Activated CD4-positive, alpha-beta T cell treated with anti-CD3 and anti-CD28 coated beads for 36 hours (primary cell): ENCODE measurements at places on chromosomes 3 and 15.

GRCh38 chr3:197407053-197407452 lies 108.6 kb upstream of the DLG1 start:
- no peak overlapping the region for H3K27ac ChIP-seq
- H3K4me3 ChIP-seq, result no peak overlapping the region
- no peaks in the 10 kb centered on the region for H3K36me3 ChIP-seq
- H3K4me1 ChIP-seq, result no peaks in the 10 kb centered on the region
- peaks cover 16% of the 10 kb centered on the region for H3K27me3 ChIP-seq

DNA sequence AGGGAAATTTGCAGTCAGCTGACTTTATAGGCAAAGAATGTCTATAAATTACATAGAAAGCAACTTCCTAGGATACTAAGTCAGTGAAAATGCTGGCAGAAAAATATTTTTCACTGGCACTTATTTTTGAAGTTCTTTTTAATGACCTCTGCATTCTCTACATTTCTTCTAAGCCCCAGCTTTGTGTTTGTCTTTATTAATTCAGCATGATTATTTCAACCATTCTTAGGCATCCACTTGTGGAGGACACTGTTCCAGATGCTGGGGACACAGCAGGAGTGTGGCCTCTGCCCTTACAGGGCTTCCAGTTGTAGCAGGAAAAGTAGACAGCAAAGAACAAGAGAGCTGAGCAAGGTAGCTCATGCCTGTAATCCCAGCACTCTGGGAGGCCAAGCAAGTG lies 15.0 kb downstream of the LRRK1 start:
- no peak for DNase-seq
- H3K27me3 ChIP-seq, result peaks cover 7% of the 10 kb centered on the region
- no peak overlapping the region for H3K27ac ChIP-seq
- H3K4me3 ChIP-seq, result no peak overlapping the region
- H3K36me3 ChIP-seq, result no peaks in the 10 kb centered on the region

DNA sequence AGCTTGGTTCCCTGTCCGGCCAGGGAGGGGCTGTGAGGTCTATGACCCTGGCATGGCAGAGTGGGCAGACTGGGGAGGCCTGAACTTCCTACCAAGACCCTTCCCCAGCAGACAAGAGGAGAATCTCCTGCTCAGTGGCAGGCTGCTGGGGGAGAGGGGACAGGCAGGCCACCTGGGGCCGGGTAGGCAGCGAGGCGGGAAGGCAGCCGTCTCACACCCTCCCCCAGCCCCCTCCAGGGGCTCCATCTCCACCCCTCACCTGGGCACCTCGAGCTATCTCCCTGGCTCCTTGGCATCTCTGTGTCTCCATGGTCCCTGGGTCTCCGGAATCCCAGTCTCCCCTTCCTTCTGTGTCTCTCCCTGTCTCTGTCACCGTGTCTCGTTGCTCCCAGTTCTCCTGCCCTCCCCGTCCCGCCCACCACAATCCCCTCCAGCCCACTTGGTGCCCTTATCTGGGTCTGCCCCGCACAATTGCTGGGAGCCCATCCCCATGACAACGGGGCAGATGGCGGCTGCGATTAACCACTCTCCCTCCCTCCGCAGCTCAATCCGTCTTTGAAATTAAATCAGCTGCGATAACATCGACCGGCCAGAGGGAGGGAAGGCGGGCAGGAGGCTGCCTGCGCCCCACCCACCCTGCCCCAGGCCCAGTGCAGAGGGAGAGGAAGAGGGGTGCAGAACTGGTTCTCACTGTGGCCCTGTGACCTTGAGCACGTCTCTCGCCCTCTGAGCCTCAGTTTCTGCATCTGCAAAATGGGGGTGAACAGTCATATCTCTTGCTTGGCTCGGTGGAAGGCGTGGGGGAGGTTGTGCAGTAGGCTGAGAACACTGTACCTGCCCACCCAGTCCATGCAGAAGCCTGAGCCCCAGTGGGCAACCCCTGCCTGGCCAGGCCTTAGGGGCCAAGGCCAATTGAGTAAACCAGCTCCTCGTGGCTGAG lies 9.6 kb downstream of the DNAJB8 start:
- H3K27me3 ChIP-seq, result peaks cover 3% of the 10 kb centered on the region
- no peak for DNase-seq
- H3K27ac ChIP-seq, result no peak overlapping the region
- H3K4me3 ChIP-seq, result no peak overlapping the region
- H3K36me3 ChIP-seq, result no peaks in the 10 kb centered on the region

DNA sequence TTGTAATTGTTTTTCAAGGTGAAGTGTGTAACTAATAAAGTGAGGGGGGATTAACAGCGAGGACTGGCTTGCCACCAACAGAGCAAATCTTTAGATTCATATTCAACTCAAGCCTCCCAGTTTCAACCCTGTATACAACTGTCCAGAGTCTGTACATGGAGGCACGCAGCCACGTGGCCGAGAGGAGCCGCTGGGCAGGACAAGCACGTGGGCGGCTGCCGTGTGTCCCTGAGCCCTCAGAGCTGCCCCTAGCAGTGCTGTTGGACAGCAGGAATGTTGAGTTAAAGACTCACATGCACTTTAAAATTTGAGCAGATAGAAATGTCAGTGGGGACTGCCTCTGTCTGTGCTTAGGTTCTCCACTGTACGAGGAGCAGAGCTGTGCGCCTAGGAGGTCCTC lies 29.4 kb downstream of the ASB7 start:
- H3K27me3 ChIP-seq, result no peaks in the 10 kb centered on the region
- H3K27ac ChIP-seq, result no peak overlapping the region
- DNase-seq, result no peak
- H3K4me1 ChIP-seq, result peaks cover 28% of the 10 kb centered on the region

GRCh38 chr15:23049984-23050628 lies 10.7 kb upstream of the TUBGCP5 start:
- H3K4me3 ChIP-seq, result no peak overlapping the region
- H3K27me3 ChIP-seq, result no peaks in the 10 kb centered on the region
- no peaks in the 10 kb centered on the region for H3K36me3 ChIP-seq
- no peak for DNase-seq

- H3K36me3 ChIP-seq, result peaks cover 17% of the 10 kb centered on the region
- H3K4me1 ChIP-seq, result no peaks in the 10 kb centered on the region
- no peak overlapping the region for H3K4me3 ChIP-seq
These were observed 281.3 kb downstream of the UBE2E2 start for GRCh38 chr3:23484386-23484785.
